ENCODE measurements at places on chromosomes 12 and 14. TPM values are rescaled to one million over a fixed set of nuclear protein-coding genes. Genes with fewer than 3 reads are reported as not detected.

GRCh38 chr14:28012629-28013415, 753.8 kb upstream of the FOXG1 start:
- DNase-seq: no peak
- H3K4me1 ChIP-seq: no peaks in the 10 kb centered on the region
- H3K27me3 ChIP-seq: no peaks in the 10 kb centered on the region
- no peak overlapping the region for H3K4me3 ChIP-seq
- no peak overlapping the region for H3K27ac ChIP-seq

GRCh38 chr14:75614179-75614578, 35.8 kb downstream of the FLVCR2 start:
- no peak overlapping the region for H3K27ac ChIP-seq
- H3K4me1 ChIP-seq: peaks cover 14% of the 10 kb centered on the region
- H3K27me3 ChIP-seq: no peaks in the 10 kb centered on the region
- no peak for DNase-seq
- no peak overlapping the region for H3K4me3 ChIP-seq

- peaks cover 20% of the 10 kb centered on the region for H3K4me1 ChIP-seq
- peak overlapping the region; percentile 17 for H3K4me3 ChIP-seq
- H3K36me3 ChIP-seq: no peaks in the 10 kb centered on the region
Measured at GRCh38 chr12:111636209-111636945, 37.3 kb upstream of the ATXN2 start.

DNA sequence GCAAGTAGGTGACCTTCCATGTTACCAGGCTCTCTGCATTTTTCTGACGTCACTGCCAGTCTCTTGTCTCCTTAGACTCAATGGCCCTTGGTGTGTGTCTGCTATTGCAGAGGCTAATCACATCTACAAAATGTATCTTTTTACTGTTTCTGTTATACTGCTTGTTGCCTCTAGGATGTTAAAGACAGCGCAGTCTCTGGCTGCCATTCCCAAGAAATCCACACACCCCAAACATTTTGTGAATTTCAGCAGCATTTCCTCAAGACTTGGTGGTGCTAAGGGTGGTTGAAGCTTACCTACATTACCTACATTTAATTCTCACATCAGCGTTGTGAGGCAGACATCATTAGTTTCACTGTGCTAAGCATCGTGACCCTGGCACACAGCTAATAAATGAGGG, 87.2 kb downstream of the C12orf75 start:
- H3K4me1 ChIP-seq: no peaks in the 10 kb centered on the region
- no peak overlapping the region for H3K27ac ChIP-seq
- no peak overlapping the region for H3K4me3 ChIP-seq
- H3K36me3 ChIP-seq: no peaks in the 10 kb centered on the region
- DNase-seq: no peak

DNAJC22 gene
- total RNA-seq: 1.2 TPM

TBPL2 gene
- not detected for total RNA-seq

CRIP2 gene
- 1,272 TPM for total RNA-seq

FAM234B gene
- total RNA-seq: 4.6 TPM

GLIPR1L1 gene
- not detected for total RNA-seq

CMA1 gene
- not detected for total RNA-seq

PAX9 gene
- not detected for total RNA-seq

Measured in right atrium auricular region (tissue), 2 donors.